ENCODE measurements at places on chromosomes 3 and 15. TPM values are rescaled to one million over a fixed set of nuclear protein-coding genes. Genes with fewer than 3 reads are reported as not detected.

DNA sequence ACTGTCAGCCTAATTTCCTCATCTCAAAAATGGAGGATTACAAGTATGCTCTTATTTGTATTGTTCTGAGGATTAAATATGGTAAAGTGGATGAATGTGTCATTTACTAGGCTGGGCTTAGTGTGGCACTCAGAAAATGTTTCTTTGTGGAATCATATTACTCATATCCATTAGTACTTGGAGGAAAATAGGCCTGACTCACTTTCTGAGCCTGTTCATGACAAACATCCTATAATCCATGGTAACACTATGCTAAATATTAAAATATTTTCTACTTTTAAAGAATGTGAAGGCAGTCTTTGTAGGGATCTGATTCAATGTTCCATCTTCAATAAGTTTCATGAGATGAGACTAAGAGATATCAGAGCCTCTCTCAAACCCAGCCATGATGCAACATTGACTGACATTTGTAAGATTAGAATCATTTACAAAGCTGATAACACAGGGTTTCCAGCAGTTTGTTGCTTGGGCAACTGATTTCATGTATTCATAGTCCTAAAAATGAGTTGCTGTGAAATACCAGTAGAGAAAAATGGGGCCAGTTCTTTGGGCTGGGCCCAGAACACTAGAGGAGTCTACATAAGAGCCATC lies 1048.5 kb downstream of the NTRK3 start:
- no peak for DNase-seq

DNA sequence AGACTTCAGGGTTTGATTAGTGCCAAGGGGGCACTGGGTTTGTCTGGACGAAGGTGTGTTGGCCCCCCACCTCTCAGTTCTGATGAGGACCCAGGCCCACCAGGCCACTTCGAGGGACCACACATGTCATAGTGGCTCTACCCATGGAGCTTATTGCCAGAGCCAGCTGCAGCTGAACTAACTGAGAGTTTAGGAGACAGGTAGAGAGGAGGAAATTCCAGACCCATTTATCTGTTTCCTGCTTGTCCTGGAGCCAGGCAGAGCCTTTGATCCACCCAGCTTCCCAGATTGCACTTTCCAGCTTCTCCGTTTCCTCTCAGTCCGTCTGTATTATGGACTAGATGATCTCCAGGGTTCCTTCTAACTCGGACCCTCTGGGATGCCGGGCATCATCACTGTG lies 20.9 kb downstream of the SLC24A1 start:
- peak; percentile 33 for DNase-seq

GRCh38 chr3:98233468-98233867 lies 30.6 kb upstream of the OR5H6 start:
- no peak for DNase-seq

DNA sequence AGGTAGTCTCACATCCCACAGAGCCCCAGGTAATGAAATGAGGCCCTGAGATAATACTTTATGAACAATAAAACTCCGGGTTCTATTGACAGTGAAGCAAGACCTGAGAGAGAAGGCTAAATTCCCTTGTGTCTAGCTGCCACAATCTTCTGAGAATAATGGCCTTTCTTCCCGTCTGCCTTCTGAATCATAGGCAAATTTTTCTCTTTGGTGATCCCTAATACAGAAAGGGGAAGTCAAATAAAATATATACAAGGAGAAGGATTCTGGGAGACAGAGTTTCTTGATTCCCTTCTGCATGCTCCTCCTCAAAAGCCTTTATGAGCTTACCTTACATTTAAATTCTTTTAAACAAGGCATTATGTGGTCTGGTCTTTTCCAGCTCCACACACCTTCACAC lies 29.9 kb upstream of the CCR2 start:
- DNase-seq: no peak

GRCh38 chr3:13514639-13515435 lies 34.1 kb upstream of the FBLN2 start:
- DNase-seq: no peak

- no peak for DNase-seq
These were observed 808.8 kb upstream of the LMCD1 start for GRCh38 chr3:7692866-7693265.

The PLSCR1 gene
- 168 TPM for total RNA-seq

Data from left colon (tissue), 2 donors.